ENCODE measurements at places on chromosomes 6 and 20.

DNA sequence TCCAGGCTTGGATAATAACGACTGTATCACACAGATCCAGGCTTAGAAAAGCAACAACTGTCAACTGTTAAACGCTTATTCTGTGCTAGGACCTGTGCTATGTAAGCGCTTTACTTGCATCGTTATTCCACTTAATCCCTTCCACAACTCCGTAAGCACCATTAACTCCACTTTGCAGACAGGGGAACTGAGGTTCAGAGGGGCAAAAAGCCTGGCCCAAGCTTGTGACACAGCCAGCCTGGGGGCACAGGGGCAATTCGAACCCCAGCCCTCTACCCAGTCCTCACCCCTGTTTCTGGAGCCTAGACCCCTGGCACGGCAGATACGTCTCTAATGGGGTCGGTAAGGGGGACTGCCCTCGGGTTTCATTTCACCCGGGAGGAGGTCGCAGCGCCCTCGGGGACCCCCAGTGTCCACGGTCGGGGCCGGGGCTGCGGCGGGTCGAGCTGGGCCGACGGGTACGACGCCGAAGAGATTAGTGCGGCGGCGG, 411 bp downstream of the DSN1 start:
- peak; percentile 24 for DNase-seq

DNA sequence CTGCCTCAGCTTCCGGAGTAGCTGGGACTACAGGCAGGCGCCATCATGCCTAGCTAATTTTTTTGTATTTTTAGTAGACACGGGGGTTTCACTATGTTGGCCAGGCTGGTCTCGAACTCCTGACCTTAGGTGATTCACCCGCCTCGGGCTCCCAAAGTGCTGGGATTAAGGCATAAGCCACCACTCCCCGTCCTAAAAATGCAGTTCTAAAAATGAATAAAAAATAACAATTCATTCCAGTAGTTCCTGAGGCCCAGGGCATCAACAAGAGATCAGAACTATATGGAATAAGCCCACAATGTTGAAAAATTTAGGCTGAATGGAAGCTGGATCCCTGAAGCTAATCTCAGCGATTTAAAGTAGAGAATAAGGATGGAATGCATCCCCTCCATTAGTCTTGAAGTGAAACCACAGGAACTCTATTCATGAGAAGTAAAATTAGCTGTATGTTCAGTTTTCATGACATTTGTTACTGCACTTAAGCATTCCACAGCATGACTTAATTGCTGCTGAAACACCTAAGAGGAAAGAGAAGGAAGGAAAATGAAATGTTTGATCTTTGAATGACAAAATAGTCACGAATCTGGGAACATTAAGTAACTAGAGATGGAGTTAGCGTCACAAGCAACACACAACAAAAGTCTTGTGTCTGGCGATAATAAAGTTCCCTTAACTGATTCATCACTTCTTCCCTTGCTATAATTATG, 80.4 kb upstream of the RIPOR2 start:
- DNase-seq = peak; percentile 56

GRCh38 chr6:138371720-138372119, 6.0 kb upstream of the SMIM28 start:
- peak; percentile 42 for DNase-seq

GRCh38 chr6:97939440-97940168, 656.6 kb upstream of the MMS22L start:
- no peak for DNase-seq

- no peak for DNase-seq
These were observed 96.0 kb upstream of the CNKSR3 start for GRCh38 chr6:154606457-154606856.

DNA sequence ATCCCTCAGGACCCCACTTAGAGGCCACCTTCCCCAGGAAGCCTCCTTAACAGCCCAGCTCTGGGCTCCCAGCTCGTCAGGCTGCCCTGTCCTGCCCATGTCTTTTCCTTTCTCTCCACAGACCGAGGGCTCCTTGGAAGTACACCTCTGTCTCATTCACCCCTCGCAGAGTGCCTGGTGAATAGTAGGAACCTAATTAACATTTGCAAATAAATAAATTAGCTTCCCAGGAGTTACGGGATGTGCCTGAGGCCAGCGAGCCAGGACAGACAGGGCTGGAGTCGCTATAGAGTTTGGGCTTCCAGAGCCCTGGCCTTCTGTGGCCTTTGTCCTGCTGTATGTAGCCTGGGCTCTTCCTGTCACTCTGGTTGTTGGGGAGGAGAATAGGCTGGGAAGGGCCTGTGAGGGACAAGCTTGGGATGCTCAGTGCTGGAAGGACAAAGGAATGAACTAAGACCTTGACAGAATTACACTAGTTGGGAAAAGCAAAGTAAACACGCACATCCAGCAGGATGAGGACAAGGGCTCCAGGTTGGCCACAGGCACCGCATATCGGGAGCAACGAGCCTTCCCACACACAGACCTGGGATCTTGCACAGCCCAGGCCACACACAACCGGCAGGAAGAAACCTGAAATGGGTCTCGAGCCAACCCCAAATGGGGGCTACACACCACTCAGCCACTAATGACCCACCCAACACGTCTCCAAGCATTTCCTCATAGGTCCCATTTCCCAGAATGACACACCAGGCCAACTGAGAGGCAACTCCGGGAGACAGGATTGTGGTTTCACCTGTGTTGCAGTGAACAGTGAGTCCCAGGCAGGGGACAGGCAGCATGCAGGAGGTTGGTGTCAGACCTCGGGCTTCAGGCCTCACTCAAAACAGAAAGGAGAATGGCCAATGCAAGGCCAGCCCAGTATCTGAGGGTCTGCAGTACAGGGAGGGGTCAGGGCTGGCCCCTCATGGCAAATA, 9.7 kb downstream of the MAP1LC3A start:
- no peak for DNase-seq

DNA sequence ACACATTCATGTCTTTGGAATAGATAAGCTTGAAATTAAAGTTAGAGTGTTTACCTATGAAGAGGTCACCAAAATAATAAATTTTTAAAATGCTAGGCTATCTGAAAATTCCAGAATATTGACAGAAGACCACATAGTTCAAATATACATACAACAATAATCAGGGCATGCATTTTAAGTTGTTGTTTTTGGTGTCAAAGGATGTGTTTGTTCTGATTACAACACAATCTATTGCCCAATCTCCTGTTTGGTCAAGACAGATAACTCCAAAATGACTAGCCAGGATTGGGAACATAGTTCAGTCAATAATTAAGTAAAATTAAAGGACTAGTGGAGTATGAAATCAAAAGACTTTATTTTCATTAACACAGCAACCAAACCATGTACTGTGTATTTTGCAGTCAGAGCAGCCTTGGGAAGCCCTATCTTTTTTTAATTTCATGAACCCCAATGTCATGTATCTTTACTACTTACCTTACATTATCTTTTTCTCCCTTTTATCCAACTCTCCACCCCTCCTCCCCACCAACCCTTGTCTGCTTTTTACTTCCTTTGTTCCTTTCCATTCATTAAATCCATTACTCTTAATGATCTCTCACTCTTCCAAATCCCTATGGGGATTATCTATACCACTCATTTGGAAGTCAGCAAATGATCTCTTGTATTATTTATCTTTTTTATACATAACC, 111.2 kb downstream of the CDK19 start:
- peak; percentile 29 for DNase-seq

- DNase-seq = no peak
These were observed 93.1 kb downstream of the RNF182 start for GRCh38 chr6:14017626-14018475.

DNA sequence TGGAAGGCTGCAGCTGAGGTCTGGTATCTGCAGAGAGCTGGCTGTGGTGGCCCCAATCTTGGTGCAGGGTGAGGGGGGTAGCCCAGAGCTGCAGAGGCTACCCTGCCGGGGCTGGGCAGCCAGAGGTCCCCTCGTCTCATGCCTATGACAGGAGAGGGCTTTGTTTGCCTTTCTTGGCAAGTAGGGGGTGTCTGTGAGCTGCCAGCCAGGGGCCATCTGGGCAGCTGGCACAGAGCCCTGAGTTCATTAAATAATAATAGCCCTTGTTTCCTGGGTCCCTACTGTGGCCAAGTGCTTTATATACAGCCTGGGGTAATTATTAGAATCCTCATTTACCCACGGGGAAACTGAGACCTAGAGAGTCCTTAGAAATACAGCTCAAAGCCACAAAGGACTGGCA, 66.6 kb downstream of the EZR start:
- DNase-seq = no peak

DNA sequence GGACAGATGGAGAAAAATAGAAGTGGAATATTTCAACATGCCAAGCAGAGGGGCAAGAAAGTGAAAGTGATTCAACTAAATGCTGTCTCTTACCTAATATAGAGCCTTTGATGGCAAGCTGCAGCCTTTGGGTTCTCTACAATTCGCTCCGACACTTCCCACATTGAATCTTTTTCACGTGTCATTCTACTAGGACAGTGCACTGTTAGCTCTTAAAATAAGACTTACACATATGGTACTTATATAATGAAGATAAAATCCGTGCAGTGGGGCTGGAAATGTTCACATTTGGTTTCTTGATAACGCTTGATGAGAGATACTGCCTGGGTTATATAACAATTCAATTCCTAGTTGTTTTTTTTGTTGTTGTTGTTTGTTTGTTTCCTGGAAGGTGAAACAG, 502.4 kb downstream of the LMBRD1 start:
- no peak for DNase-seq

All from choroid plexus epithelial cell (primary cell).